ENCODE measurements at places on chromosomes 5 and 9.

DNA sequence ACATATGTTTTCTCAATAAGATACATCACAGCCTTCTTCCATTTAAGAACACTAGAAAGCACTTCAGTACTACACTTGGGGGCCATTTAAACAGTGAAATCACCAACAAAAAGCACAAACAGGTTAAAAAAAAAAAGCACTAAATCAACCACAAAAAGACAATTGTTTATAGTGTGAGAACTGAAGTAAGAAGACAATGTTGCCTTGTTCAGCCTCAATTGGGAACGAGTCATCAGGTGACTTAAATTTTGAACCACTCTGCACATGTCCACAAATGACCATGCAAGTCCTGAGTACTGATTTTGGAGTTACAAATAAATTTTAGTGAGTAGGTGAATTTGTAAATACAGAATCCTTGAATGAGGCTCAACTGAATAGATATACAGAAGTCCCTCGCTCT is 37.2 kb upstream of the HNRNPA0 start:
- DNase-seq: no peak

DNA sequence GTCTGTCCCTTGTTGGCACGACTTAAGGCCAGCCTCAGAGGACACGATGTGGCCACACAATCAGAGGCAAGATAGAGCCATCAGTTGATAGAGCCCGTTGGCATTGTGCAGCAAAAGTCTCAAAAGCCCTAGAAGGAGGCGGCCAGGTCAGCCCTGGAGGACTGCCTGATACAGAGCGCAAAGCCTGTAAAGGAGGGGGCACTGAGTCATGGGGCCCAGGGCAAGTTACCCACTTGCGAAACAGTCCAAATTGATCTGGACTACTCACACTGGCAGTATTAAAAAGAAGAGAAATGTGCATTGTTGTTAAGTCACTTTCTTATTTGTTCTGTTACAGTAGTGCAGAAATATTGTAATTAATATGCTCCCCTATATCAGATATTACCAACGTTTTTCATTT is 51.5 kb downstream of the KLF9 start:
- no peak for DNase-seq

- DNase-seq: no peak
These were observed 71.5 kb upstream of the EQTN start for GRCh38 chr9:27368316-27368985.

- DNase-seq: no peak
These were observed 37.3 kb downstream of the PBX3 start for GRCh38 chr9:125784286-125785049.

DNA sequence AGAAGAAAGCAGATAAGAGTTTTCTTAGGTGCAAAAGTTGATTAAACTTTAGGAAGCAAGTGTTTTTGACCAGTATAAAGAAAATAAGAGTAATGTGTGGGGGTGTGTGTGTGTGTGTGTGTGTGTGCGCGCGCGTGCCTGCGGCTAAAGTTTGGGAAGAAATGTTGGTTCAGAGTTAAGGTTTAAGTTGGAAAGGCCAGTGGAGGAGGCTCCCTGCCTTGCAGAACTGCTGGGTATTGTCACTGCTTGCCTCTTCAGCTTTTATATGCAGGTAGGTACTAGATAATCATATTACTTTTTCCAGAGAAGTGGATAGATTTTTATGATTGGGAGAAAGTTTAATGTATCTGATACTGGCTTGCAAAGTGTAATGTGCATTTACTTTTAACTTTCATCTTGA is 2.0 kb downstream of the PIK3R1 start:
- no peak for DNase-seq

DNA sequence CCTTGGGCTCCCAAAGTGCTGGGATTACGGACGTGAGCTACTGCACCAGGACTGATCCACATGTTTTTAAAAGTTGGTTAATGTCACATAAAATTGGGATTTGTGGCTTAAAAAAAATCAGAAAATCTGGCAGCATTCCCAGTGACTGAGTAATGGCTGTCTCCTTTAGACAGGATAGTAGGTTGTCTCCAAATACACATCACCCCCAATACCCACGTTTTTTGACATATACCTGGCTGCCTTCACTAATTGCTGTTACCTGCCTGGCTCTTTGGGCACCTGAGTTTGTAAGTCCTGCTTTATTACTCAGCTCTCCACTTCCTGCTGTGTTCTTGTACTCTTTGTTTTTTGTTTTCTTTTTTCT is 84.8 kb downstream of the KDM4C start:
- DNase-seq: no peak

DNA sequence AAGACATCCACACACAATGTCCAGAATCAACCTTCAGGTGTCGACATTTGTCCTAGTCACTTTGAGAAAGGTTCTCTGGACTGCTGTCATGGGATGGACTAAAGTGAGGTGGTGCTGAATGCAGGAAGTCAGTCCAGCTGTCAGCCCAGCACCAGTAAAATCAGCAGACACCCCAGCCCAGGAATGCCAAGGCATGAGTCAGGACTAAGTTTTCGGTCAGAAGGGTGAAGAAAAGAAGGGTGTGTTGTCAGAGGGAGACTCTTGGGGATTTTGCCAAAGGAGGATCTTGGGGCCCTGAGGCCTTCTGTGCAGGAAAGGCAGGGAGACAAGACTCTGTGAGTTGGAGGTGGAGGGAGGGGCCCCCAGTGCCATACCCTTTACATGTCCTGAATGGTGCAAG is 69.0 kb upstream of the XPA start:
- no peak for DNase-seq

- DNase-seq: no peak
These were observed 84.4 kb upstream of the RARS1 start for GRCh38 chr5:168401880-168402279.

DNA sequence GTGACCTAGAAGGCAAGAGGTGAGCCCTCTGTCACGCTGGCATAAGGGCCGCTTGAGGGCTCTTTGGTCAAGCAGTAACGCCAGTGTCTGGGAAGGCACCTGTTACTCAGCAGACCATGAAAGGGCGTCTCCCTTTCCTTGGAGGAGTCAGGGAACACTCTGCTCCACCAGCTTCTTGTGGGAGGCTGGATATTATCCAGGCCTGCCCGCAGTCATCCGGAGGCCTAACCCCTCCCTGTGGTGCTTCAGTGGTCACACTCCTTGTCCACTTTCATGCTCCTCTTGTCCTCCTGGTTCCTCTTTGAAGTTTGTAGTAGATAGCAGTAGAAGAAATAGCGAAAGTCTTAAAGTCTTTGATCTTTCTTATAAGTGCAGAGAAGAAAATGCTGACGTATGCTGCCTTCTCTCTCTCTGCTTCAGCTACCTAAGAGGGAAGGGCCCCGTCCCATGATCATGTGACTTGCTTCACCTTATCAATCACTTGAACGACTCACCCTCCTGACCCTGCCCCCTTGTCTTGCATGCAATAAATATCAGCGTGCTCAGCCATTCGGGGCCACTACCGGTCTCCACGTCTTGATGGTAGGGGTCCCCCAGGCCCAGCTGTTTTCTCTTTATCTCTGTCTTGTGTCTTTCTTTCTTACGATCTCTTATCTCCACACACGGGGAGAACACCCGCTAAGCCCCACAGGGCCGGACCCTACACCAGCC is 16.7 kb upstream of the SCGB3A1 start:
- no peak for DNase-seq

DNA sequence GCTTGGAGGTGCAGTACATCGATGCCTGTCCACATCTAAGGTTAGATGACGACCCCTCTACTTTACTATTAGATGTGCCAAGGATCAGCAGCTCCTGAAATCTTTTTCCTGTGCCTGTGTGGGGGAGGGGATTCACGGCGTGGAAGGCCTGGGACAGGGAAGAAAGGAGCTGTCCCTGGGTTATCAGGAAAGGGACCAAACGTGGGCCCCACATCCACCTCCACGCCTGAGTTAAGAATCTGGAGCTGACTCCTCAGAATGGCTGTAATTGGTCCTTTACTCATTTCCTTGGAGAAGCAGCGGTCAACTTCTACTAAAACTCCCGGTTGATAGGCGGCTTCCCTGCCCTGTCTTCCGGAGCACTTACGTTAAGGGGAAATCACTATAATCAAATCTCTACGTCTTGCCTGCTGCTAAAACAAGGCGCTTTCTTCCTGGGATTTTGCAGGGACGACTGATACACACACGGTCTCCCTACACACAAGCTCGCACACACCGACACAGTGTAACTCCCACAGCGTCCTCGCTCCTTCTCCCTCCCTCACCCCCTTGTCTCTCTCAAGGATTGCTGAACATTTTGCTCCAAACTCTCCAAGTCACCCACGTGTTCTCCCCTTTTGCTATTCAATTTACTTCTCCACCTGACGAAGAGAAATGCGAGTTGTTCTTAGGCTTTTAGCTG is 1.4 kb downstream of the PDE4D start:
- no peak for DNase-seq
